ENCODE measurements at places on chromosomes 7 and 10.

DNA sequence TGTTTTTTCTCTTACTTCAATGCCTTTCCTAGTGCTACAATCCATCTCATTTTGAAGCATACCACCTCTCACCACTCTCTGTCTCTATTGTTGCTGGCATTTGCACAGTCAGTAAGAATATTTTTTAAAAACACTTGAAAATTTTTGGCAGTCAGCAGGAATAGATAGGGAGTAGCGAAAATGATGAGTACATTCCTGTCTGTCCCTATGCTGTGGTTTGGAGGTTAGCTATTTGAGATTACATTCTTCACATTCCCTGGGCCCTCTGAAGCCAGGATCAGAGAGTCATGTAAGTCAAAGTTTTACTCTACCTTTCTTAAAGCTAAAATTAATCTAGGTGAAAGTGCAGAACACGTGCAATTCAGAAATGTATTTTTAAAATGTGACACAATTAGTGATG, 53.0 kb upstream of the MAGI2 start:
- no peaks in the 10 kb centered on the region for H3K27me3 ChIP-seq
- no peak overlapping the region for H3K27ac ChIP-seq
- H3K36me3 ChIP-seq = no peaks in the 10 kb centered on the region
- no peak for DNase-seq
- no peak overlapping the region for H3K4me3 ChIP-seq

DNA sequence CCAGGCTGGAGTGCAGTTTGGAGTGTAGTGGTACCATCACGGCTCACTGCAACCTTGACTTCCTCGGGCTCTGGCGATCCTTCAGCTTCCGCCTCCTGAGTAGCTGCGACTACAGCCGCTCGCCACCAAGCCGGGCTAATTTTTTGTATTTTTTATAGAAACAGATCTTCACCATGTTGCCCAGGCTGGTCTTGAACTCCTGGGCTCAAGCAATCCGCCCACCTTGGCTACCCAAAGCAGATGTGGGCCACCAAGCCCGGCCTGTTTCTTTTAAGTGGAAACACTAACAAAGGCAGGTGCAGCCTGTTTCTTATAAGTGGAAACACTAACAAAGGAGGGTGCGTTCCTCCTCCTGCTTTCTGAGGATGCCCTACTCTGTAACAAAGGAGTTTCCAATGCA, 18.2 kb downstream of the PRF1 start:
- peaks cover 35% of the 10 kb centered on the region for H3K4me1 ChIP-seq
- H3K36me3 ChIP-seq = no peaks in the 10 kb centered on the region
- no peak overlapping the region for H3K27ac ChIP-seq
- no peak overlapping the region for H3K4me3 ChIP-seq
- no peak for DNase-seq

GRCh38 chr7:64045301-64046040, at the start of gene ZNF727:
ZNF727 (plus strand) TSS chr7:64045434; CDS start chr7:64045622, 188 bp downstream.
- peaks cover 5% of the 10 kb centered on the region for H3K27me3 ChIP-seq
- peaks cover 2% of the 10 kb centered on the region for H3K4me1 ChIP-seq
- H3K4me3 ChIP-seq = peak within 1 kb of the TSS; percentile 97
- no peaks in the 10 kb centered on the region for H3K36me3 ChIP-seq

- peaks cover 3% of the 10 kb centered on the region for H3K36me3 ChIP-seq
- no peaks in the 10 kb centered on the region for H3K27me3 ChIP-seq
- no peak overlapping the region for H3K27ac ChIP-seq
- no peak overlapping the region for H3K4me3 ChIP-seq
Measured at GRCh38 chr7:111600091-111600490, 37.8 kb upstream of the IMMP2L start.

DNA sequence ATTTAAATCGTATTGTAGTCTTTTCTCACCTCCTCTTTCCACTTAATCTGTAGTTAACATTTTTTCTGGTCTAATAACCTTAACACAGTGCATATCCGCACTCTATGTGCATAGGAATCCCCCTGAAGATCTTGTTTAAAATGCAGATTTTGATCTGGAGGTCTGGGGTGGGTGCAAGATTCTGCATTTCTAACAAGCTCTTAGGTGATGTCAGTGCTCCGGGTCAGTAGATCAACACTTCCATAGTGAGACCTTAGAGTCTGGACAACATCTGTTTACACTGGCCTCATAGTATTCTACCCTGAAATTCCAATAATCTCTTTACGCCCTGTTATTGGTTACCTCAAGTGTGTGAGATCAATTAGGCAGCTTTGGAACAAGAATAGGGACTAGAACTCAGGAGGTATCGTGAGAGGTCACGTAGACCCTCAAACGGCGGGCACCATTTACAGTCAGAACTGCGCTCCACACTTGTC, 434 bp upstream of the PLEKHA8 start:
- peak overlapping the region; percentile 93 for H3K27ac ChIP-seq
- H3K36me3 ChIP-seq = peaks cover 8% of the 10 kb centered on the region
- no peak for DNase-seq
- H3K4me3 ChIP-seq = peak overlapping the region; percentile 95
- no peaks in the 10 kb centered on the region for H3K27me3 ChIP-seq

GRCh38 chr10:88253622-88254021, 329.5 kb downstream of the RNLS start:
- no peak for DNase-seq
- H3K36me3 ChIP-seq = no peaks in the 10 kb centered on the region

GRCh38 chr10:128068398-128069285, 57.6 kb downstream of the MKI67 start:
- H3K36me3 ChIP-seq = peaks cover 59% of the 10 kb centered on the region
- no peak for DNase-seq
- H3K4me3 ChIP-seq = no peak overlapping the region
- peaks cover 54% of the 10 kb centered on the region for H3K4me1 ChIP-seq
- H3K27ac ChIP-seq = no peak overlapping the region

GRCh38 chr10:76114581-76115001, 683.2 kb downstream of the LRMDA start:
- H3K4me1 ChIP-seq = no peaks in the 10 kb centered on the region
- no peak overlapping the region for H3K4me3 ChIP-seq
- DNase-seq = no peak
- H3K27ac ChIP-seq = no peak overlapping the region
- no peaks in the 10 kb centered on the region for H3K36me3 ChIP-seq
- peaks cover 6% of the 10 kb centered on the region for H3K27me3 ChIP-seq

- H3K27me3 ChIP-seq = no peaks in the 10 kb centered on the region
- no peaks in the 10 kb centered on the region for H3K4me1 ChIP-seq
- H3K27ac ChIP-seq = no peak overlapping the region
- H3K36me3 ChIP-seq = no peaks in the 10 kb centered on the region
- no peak for DNase-seq
- H3K4me3 ChIP-seq = no peak overlapping the region
Measured at GRCh38 chr7:131773413-131773812, 217.0 kb upstream of the PODXL start.

DNA sequence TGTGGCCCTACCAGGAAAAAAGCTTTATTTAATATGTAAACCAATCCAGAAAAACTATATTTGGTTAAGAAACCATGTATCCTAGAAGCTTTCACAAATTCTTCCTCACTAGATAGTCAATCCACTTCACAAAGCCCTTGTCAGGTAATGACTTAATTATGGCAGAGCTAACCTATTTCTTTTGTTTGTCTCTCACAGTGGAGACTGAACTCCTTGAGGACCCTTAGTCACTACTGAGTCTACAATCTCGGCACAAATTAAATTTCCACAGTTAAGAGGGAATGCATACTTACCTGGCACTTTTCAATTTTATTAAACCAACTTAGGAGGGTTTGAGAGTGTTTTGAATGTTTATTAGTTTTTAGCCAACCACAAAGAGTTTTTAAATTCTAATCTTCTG, 23.0 kb downstream of the WAPL start:
- H3K27ac ChIP-seq = no peak overlapping the region
- H3K4me3 ChIP-seq = no peak overlapping the region
- H3K4me1 ChIP-seq = peaks cover 18% of the 10 kb centered on the region
- peaks cover 59% of the 10 kb centered on the region for H3K36me3 ChIP-seq
- no peak for DNase-seq

- peaks cover 77% of the 10 kb centered on the region for H3K4me1 ChIP-seq
- peak overlapping the region; percentile 80 for H3K4me3 ChIP-seq
- H3K27me3 ChIP-seq = no peaks in the 10 kb centered on the region
- peak; percentile 45 for DNase-seq
Measured at GRCh38 chr7:28179120-28180030, 1.2 kb downstream of the JAZF1 start.

DNA sequence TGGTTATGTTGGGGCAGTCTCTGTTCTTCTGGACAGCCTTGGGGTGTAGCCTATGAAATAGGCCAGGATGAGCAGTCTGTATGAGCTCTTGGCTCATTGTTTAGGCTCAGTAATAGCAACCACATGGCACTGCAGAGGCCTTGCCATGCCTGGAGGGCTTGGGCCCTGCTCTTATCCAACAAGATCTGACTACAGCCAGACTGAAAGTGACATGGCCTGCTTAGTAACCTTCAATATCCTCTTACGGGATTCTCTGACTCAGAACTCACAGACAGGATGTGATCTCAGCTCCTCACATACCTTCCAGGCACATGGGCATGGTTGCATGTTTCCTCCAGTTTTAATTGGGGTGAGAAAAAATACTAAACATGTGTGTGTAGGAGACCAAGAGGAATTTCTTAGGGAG, 289.3 kb downstream of the PTEN start:
- peak; percentile 11 for DNase-seq
- peaks cover 4% of the 10 kb centered on the region for H3K36me3 ChIP-seq
- H3K27ac ChIP-seq = peak overlapping the region; percentile 76
- H3K4me3 ChIP-seq = no peak overlapping the region
- H3K4me1 ChIP-seq = peaks cover 9% of the 10 kb centered on the region

GRCh38 chr10:125002047-125002422, 60.1 kb downstream of the ZRANB1 start:
- no peak for DNase-seq
- H3K4me3 ChIP-seq = no peak overlapping the region
- no peak overlapping the region for H3K27ac ChIP-seq
- no peaks in the 10 kb centered on the region for H3K27me3 ChIP-seq
- H3K4me1 ChIP-seq = no peaks in the 10 kb centered on the region

Data from stimulated activated naive B cell treated with anti-CD40 and anti-IgM and Interleukin-4, amounts not matched to agents 10 μg/mL and 1 μg/mL and 100 μg/mL, for 72 hours (primary cell).